ENCODE measurements at places on chromosomes 1 and 21.

DNA sequence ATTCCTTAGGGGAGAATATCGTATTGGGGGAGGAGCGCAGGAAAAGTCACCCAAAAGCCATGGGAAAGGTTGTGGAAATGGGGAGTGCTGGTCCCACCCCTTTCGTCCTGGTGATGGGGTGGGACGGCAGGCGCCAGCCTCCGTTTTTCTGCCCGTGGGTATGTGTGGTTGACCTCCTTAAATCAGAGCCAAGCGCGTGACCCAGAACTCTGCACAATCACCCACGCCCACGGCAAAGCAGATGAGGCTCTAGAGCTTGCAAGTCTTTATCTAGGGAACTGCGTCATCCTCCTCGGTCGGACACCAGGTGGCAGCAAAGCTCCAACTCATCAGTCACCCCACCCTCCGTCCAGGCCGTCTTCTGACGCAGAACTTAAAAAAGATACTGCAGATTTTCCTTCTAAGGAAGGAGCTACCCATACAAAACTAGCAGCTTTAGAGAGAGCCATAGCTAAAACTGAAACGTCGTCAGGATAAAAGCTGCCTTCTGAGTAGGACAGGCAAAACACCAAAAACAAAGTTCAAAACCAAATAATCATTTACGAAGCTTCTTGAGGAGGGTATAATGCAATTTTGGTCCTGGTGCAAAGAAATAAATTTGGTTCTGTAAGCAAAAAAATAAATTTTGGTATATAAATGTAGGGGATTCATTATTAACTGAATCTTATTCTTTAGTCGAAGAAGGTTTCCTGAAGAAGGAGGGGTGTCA lies 62.0 kb downstream of the TBX19 start:
- DNase-seq, result peak; percentile 82

DNA sequence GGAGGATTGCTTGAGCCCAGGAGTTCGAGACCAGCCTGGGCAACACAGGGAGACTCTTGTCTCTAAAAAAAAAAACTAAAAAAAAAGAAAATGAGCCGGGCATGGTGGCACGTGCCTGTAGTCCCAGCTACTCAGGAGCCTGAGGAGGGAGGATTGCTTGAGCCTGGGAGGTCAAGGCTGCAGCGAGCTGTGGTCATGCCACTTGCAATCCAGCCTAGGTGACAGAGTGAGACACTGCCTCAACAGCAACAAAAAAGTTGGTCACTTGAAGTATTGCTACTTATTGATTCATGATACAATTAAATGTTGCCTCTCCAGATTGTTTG lies 57.9 kb upstream of the CXADR start:
- DNase-seq, result no peak

GRCh38 chr1:159483501-159483900 lies 44.0 kb downstream of the OR10J1 start:
- no peak for DNase-seq

- DNase-seq, result no peak
Measured at GRCh38 chr1:50893466-50893865, 66.6 kb downstream of the FAF1 start.

DNA sequence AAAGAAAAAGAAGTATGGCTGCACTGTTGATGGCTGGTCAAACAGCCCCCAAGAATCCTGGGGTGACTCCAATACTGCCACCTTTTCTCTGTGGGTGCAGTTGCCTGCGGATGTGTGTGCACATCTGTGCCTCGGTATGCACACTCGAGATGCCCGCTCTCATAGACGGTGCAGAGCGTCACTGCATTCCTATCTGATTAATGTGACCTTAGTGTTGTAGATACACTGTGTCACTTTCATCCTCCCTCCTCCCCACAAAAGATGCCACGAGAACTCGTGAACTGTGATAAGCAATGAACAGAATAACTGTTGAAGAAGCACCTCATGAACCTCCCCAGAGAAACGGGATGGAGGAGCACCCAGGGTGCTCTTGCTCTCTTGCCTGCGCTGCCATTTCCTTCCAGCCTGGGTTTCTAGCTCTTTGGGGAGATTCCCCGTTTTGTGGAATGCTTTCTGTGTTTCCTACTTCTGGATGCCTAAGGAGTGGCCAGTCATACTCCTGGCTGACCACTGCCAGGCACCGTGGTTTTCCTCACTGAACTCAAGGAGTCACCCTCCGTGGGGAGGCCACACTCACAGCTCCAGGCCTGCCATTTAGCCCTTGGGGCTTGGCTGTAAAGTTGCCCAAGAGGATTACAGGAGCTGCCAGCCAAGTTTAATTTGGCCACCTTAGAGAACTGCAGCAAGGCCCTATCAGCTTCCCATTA lies 32.0 kb downstream of the NTPCR start:
- DNase-seq, result no peak

- no peak for DNase-seq
Measured at GRCh38 chr1:54376430-54377039, 29.7 kb downstream of the SSBP3 start.

DNA sequence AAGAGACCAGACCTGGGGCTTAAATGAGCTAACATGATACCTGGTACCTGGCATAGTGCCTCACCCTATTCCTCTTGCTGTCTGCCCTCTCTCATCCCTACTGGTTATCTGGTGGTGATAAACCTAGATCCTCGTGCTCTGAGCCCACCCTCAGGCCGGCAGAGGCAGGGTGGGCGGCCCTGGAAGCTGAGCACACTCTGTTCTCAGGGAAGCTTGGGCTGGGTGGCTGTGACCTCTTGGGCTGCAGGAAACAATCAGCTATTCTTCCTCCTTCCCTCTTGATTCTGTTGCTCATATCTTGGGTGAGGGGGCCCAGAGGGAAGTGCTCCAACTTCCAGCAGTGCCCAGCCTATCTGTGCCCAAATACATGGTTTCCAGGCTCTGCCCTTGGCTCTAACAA lies 42.0 kb downstream of the SDC3 start:
- DNase-seq, result no peak

- DNase-seq, result no peak
Measured at GRCh38 chr1:15178571-15179484, 25.3 kb downstream of the TMEM51 start.

- DNase-seq, result no peak
Measured at GRCh38 chr1:19940486-19941205, 17.2 kb upstream of the PLA2G2E start.

DNA sequence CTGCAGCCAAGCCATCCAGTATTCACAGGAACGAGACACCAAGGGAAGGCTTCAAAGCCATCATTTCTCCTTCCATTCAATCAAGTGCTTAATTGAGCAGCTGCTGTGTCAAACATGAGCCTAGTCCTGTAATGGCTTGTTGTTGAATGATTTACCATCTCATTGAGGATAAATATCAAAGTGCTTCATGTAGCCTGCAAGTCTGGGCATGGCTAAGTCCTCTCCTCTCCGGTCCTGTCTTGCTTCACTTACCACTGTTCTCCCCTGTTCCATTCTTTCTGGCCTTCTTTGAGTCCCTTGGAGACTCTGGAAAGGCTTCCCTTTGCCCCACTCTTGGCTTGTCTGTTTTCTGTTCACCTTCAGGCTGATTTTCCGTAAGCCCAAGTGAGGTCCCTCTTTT lies 279.8 kb downstream of the PBX1 start:
- DNase-seq, result no peak

- no peak for DNase-seq
Measured at GRCh38 chr1:230170153-230170547, 103.1 kb downstream of the GALNT2 start.

GRCh38 chr1:170803711-170804110 lies 131.6 kb upstream of the MROH9 start:
- no peak for DNase-seq

- DNase-seq, result no peak
Measured at GRCh38 chr21:38384675-38385426, 113.4 kb downstream of the ERG start.

DNA sequence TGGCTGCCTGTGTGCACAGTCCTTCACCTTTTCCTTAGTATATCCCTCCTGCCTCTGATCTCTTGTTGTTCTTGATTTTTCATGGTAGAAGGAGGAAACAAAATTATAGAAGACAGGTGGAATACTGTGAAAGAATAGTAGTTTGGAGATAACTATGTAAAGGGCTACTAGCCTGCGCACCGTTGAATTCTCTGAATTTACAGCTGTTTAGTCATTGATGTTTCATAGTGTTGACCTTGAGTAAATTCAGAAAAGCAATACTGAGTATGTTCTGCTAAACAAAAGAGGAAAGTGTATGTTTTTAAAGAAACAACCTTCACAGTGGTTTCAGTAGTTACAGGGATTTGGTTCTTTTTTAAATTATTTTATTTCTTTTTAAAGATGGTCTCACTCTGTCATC lies 18.1 kb downstream of the CAMTA1 start:
- no peak for DNase-seq

- DNase-seq, result no peak
Measured at GRCh38 chr21:34593423-34593822, 21.5 kb downstream of the RCAN1 start.

- no peak for DNase-seq
Measured at GRCh38 chr1:7962014-7962335, 464 bp downstream of the PARK7 start.

GRCh38 chr1:228058949-228059633 lies 23.4 kb upstream of the ARF1 start:
- no peak for DNase-seq

GRCh38 chr1:218123968-218124367 lies 161.1 kb upstream of the RRP15 start:
- DNase-seq, result no peak
